ENCODE measurements at places on chromosomes 1 and 21.

- DNase-seq = no peak
These were observed 59.1 kb upstream of the ZNF648 start for GRCh38 chr1:182120411-182121258.

DNA sequence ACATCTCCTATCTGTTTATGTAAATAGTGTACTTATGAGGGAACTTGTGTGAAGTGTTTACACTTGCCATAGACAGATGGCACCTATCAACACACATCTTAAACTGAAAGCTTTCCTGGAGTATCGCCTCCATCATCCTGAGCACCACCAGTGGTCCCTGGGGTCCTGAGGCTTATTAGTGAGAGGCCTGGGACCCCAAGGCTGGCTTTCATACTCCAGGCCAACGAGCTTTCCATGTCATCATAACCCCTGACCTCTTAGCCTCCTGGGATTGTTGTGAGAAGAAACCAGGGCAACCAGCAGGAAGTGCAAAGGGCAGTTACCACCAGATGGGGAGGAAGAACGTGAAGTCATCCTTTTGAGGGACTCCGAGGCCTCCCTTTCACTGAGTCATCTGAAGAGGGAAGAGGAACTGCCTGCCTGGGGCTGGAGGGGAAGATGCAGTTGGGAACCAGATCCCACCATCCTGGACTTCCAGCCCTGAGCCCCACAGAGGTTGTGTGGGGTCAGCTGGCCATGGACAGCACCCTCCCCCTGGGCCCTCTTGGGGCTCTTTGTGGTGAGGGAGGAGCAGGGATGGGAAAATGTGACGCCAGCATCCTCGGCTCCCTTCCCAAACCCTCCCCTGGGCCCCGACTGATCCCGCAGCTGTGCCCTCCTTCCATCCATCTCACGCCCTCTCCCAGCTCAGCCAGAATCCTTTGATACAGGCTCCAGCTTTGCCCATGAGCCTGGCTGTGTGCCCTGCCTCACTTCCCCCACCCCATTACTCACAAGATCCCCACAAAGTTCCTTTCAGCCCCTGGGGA lies 5.8 kb downstream of the INKA2 start:
- DNase-seq = no peak

GRCh38 chr1:43660355-43660754 lies 10.4 kb downstream of the KDM4A start:
- no peak for DNase-seq

- no peak for DNase-seq
These were observed 32.7 kb upstream of the CRB1 start for GRCh38 chr1:197235355-197235754.

- no peak for DNase-seq
These were observed 47.5 kb downstream of the KIF1B start for GRCh38 chr1:10257851-10258250.

DNA sequence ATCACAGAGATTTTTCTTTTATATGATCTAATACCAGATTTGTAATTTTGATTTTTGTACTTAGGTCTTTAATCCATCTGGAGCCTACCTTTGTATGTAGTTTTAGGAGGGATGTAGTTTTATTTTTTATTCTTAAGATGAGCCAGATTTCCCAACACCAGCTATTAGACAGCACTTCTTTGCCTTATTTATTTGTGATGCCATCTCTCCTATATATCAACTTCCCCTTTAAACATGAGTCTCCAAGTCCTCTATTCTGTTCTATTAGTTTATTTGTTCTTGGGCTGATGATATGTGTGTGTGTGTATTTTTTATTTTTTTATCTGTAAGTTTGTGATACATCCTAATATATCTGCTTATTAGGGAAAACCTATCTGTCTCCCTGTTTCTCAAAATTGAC lies 94.2 kb downstream of the PHTF1 start:
- DNase-seq = no peak

- peak; percentile 18 for DNase-seq
These were observed 36.7 kb downstream of the ERI3 start for GRCh38 chr1:44318097-44319088.

- no peak for DNase-seq
These were observed 48.6 kb upstream of the EXO1 start for GRCh38 chr1:241799416-241799815.

GRCh38 chr1:54254055-54254454 lies 54.1 kb downstream of the MRPL37 start:
- DNase-seq = no peak

- DNase-seq = no peak
These were observed 8.7 kb upstream of the MDM4 start for GRCh38 chr1:204507317-204508105.

GRCh38 chr1:178643831-178644230 lies 81.2 kb upstream of the RALGPS2 start:
- no peak for DNase-seq

DNA sequence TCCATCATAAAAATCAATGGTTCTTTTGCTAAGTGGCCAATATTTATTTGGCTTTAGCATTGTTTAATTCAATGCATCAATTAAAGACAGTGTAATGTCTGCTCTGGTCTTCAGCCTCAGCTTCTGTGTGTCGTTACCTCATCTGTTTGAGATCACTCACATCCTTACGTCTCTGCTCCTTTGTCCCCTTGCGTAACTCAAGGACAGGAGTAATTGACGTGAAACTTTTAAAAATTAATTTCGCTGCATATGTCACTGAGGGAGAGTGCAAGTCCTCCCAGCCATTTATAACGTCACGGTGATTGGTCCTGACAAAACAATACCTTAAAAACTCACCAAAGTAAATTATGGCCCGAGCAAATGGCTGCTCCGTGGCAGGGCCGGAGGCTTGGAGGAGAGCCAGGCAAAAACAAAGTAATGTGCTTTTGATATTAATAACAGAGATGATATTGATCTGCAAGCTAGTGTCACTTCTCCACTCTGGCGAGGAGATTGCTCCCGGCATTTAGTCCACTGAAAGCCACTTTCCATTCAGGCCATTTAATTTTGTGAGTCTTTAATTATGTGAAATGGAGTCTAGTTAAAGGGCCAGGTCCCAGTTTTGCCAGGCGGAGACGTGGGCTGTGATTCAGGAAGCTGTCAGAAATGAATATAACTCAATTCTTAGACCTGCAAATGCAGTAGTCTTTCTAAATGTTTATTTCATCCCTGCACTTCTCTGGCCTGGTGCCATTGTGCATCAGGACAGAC lies 150.9 kb upstream of the POU3F1 start:
- DNase-seq = no peak

- no peak for DNase-seq
These were observed 108.1 kb upstream of the CSF3R start for GRCh38 chr1:36590771-36591170.

- no peak for DNase-seq
These were observed 197.7 kb upstream of the POU3F1 start for GRCh38 chr1:38244218-38244845.

DNA sequence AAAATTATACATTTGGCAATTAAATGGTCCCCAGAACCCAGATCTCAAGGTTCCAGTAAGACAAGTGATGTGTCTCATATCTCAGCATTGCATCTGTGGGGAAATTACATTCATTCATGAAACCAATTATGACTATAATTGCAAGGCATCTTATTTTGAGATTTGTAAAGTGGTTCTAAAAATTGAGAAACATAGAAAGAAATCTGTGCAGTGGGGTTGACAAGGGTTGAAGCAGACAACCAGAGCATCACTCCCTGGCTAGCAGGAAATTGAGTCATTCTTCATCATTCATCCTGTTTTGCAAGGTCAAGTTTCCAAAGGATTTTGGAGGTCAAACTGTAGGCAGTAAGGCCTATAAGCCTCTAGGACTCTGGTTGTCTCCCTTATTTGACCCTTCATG lies 25.1 kb upstream of the MROH9 start:
- no peak for DNase-seq

DNA sequence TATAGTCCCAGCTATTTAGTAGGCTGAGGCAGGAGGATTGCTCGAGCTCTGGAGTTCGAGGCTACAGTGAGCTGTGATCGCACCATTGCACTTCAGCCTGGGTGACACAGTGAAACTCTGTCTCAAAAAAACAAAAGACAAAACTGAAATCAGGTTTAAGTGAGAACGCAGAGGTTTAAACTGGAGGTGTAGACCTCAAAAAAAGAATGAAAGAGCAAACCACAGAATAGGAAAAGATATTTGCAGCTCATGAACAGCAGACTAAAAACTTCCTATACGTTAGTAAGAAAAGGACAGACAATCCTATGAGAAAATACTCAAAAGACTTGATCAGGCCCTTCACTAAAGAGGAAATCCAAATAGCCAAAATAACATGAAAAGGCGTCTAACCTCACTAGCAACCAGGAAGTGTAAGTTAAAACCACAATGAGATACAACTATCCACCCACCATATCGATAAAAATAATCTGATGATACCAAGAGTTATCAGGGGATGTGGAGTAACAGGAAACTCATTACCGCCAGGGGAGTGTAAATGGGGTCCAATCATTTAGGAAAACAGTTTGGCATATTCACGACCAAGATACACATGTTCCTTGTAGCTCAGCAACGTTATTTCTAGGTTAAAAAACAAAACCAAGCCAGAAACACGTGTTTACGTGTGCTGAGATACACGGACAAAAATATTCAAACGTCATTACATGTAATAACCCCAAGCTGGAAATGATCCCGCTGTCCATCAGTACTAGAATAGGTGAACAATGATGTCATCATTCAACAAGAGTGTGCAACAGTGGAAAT lies 9.8 kb downstream of the TNFRSF9 start:
- DNase-seq = peak; percentile 28

DNA sequence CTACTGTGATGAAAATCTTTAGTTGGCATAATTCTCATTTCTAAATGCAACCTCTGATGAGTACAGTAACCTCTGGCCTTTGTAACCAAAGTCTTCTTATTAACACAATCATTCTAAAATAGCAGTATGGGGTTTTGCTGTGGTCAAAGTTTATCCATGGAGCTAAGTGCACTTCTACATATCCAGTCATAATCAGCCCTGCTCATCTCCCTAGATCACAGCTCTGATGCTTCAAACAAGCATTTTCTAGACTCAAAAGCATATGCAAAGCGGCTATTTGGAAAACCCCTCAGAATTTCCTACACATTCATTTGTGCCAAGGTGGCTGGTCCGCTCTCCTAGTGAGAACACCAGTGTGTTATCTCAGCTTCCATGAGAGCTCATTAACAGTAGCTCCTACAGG lies 418.6 kb downstream of the MRPL39 start:
- no peak for DNase-seq

DNA sequence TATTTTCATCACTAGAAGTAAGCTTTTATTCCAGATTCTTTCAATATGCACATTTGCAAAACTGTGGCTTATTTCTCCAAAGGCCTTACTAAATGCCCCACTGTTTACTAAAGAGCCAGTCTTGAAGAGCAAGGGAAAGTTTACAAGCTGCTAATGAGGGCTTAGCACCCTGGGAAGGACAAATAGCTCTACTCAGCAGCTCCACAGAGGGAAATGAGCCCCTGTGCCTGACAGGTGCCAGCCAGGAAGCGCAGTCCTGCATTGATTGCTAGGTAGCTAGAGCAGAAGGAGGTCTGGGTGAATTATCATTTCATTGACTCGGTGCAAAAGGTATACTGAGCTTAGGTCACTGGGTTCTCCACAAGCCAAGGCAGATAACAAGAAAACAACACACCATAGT lies 307.0 kb downstream of the SETD4 start:
- DNase-seq = no peak

- DNase-seq = no peak
These were observed 9.2 kb downstream of the ZBTB48 start for GRCh38 chr1:6588893-6589520.

DNA sequence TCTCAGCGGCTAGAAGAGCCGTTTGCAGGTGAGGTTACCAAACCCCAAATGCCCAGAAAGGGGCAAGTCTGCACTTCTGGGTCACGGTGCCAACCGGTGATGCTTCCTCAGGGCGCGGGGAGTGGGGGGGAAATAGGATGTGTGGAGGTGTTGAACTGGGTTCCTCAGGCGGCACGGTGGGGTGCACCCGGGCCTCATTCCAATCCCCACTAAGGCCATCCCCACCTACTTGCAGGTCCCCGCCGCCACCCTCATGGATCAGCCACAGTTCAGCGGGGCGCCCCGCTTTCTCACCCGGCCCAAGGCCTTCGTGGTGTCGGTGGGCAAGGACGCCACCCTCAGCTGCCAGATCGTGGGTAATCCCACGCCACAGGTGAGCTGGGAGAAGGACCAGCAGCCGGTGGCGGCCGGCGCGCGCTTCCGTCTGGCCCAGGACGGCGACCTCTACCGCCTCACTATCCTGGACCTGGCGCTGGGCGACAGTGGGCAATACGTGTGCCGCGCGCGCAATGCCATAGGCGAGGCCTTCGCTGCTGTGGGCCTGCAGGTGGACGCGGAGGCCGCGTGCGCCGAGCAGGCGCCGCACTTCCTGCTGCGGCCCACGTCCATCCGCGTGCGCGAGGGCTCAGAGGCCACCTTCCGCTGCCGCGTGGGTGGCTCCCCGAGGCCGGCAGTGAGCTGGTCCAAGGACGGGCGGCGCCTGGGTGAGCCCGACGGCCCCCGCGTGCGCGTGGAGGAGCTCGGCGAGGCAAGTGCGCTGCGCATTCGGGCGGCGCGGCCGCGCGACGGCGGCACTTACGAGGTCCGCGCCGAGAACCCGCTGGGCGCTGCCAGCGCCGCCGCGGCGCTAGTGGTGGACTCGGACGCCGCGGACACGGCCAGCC lies 3.9 kb downstream of the OBSCN start:
- no peak for DNase-seq

- DNase-seq = no peak
These were observed 14.0 kb downstream of the TRIM62 start for GRCh38 chr1:33167650-33168447.

GRCh38 chr1:13836136-13836535 lies 136.1 kb downstream of the PRDM2 start:
- DNase-seq = no peak

DNA sequence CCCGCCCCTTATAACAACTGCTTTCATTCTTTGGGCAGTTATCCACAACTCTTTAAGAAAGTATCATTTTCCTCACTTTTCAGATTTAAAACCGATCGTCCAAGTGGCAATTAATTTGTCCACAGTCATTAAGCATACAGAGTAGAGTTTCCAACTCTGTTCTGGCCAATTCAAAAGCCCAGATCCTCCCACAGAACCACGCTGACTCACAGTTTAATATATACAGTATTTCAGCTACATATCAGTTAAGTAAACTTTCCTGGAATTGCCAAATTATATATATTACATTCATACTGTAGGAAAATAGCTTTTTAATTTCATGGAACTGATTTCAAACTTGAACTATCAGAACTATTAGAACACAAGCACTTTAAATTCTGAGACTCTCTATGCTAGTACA lies 163.8 kb upstream of the ESRRG start:
- DNase-seq = no peak

DNA sequence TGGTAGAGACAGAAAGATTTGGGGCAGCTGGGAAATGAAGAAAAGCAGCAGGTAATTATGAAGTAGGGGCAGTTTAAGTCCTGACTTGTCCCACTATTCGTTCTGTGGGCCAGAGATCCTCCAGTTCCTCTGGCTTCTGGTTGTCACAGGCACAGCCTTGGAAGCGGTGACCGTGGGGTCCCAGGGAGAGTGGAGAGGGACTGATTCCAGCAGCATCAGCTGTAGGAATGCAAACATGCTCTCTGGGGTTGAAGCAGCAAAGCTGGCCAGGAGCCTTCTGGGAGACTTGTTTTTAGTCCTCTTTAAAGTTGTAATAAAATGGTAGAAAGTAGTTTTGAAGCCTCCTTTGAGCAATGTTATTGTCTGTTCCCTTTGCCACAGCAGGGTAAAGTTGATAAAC lies 488.0 kb downstream of the LMO4 start:
- no peak for DNase-seq
